D721Med (cell line): ENCODE measurements at places on chromosomes 6 and 20.

DNA sequence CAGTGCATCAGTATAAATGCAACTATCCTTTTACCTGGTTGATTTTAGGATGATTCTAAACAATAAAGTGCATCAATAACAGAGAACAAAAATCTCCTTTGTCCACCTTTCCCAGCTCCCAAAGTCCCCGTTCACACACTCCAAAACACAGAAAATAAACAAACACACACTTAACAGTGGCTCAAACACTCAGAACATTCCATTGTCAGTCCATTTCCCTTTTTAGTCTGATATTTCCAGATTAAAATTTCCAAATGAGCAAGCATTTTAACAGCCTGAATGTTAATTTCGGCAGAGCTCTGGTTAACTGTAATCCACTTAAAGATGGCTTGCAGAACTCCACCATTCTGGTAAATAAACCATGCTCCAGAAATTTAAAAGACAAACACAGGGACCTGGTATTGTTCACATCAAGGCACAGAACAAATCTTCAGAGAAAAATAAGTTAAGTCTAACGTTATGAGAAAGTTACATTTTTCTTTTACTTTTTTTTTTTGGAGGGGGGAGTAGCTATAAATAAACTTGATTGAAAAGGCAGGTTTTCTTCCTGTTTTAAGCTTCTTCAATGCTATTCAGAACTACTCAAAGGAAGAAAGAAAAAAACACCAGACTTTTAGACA, 100.8 kb downstream of the DST start:
- DNase-seq = no peak

DNA sequence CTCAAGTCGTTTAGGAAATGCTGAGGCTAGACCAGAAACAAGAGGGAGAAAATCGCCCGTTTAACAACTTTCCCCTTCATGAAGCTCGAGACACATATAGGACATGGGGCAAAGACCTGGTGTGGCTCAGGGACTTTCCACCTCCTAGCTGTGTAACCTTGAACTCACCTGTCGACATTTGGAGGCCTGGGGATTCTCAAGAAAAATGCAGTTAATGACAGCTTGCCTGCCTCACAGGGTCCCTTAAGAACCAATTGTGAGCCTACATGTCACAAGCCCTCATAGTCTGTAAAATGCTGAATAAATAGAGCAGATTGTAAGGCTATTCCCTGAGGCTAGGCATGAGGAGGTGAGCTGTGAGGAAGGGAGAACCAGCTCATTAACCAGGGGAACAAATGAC, 35.1 kb downstream of the MGME1 start:
- no peak for DNase-seq

DNA sequence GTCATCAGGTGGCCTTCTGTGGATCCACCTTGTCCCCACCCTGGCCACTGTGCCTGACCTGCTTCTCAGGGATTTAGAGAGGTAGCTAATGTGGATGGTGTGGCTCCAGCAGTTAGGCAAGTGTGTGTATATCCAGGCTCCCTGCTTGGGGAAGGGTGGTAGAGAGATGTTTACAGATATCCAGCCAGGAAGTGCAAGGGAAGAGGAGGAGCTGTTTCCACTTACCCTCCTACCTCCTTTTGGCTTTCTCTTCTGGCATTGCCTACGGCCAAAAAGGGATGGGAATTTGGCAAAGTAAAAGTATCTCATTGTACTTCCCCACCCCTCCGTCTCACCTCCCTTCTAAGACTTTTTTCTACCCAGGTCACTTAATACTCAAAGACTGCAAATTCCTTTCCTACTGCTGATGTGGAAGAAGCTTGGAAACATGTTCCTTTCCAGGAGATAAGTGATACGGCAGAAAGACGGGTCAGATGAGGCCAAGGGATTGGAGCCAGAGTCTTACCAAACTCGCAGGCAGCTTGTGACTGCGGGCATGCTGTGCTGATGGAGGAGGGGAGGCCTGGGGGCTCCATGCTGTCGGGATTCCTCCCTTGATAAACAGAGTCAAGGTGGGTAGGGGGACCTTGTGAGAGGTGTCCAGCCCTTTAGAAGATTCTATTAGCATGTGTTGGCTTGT, 253.4 kb downstream of the PRL start:
- no peak for DNase-seq

DNA sequence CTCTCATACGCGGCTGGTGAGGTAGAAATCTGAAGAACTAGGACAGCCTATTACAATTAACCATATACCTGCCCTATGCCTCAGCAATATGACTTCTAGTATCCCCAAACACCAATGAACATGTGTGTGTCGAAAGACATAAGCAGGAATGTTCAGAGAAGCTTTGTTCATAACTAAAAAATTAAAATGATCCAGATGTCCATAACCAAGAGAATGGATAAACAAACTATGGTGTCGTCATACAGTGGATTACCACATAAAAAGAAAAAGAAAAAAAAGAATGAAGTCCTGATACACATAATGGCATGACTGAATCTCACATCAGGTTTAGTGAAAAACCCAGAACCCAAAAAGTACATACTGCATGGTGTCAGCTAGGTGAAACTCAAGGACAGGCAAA, 73.9 kb downstream of the MDN1 start:
- no peak for DNase-seq

DNA sequence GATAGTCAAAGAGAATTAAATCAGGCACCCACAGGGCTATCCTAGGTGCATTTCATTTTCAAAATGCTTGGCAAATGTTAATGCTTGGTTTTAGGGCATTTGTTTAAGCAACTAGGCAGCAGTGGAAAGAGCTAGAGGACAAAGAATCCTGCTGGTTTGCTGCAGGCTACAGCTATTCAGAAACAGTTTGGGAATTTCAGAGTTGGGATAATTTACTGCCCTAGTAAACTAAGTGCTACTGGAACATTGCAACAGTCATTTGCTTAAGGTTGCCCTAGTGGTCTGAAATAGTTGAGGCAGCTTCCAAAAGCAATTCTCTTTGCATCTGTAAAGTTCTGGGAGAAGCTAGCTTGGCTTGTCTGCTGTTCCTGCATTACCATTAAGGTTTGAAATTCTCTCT, 312.7 kb downstream of the LAMA2 start:
- no peak for DNase-seq

- no peak for DNase-seq
These were observed 640.0 kb upstream of the GJE1 start for GRCh38 chr6:141492521-141493284.

GRCh38 chr6:117771403-117771802, 96.1 kb downstream of the NUS1 start:
- DNase-seq = no peak

GRCh38 chr20:48926821-48927220, 5.3 kb downstream of the ARFGEF2 start:
- no peak for DNase-seq

GRCh38 chr6:138307816-138308730, 69.6 kb upstream of the SMIM28 start:
- DNase-seq = no peak

GRCh38 chr6:158938811-158939254, 61.2 kb downstream of the RSPH3 start:
- DNase-seq = no peak

DNA sequence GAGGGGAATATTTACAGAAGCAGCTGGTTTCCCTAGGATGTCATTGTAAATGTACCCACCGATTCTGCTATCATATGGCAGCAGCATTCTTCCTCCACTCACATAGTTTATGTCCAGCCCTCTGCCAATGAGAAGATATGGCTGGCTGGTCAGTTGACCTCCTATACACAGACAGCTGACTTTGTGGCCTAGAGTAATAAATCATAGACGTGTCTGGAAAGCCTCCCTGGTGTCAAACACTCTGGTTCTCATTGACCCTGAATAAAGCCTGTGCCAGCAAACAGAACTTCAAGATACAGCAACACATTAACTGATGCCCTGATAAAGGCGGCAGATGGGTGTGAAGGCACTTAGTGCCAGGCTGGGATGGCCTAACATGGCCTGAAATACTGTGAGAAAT, 52.6 kb downstream of the GPR63 start:
- no peak for DNase-seq

DNA sequence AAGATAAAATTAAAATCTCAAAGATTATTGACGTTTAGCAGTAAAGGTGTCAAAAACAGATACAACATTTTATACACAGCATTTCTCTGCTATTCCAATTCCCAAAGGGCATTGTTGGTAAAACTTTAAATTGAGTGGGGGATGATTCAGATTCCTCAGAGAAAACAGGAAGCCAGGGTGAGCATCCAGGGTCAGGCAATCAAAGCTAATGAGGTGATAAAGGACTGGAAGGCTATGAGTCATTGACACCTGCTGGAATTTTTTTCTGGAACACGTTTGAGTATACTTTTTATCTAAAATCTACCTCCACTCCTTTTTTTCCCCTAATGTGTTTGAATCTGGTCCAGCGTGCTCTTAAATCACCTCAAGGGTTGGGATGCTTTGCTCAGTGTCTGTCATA, 52.2 kb downstream of the FKBP1C start:
- DNase-seq = no peak

- DNase-seq = no peak
These were observed 50.8 kb upstream of the BACH2 start for GRCh38 chr6:90347411-90347851.

- no peak for DNase-seq
These were observed 151.6 kb downstream of the EPM2A start for GRCh38 chr6:145583753-145584152.

DNA sequence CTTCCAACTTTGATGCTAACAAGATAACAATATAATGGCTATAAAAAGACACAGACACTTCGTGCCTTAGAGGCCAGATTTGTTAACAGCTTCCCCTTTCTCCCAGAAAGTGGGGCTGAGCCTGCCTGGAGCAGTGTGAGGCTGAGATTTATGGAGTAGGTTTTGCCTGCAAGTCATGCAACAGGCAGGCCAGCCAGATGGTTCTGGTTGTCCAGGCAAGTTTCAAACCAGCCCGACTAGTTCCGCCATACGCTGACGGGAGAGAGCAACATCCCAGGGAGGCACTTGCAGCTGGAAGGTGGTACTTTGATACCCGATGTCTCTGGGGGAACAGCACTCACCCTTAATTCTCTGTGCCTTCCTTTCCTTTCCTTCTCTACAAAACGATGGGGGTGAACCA, 81.3 kb upstream of the NAA20 start:
- no peak for DNase-seq

DNA sequence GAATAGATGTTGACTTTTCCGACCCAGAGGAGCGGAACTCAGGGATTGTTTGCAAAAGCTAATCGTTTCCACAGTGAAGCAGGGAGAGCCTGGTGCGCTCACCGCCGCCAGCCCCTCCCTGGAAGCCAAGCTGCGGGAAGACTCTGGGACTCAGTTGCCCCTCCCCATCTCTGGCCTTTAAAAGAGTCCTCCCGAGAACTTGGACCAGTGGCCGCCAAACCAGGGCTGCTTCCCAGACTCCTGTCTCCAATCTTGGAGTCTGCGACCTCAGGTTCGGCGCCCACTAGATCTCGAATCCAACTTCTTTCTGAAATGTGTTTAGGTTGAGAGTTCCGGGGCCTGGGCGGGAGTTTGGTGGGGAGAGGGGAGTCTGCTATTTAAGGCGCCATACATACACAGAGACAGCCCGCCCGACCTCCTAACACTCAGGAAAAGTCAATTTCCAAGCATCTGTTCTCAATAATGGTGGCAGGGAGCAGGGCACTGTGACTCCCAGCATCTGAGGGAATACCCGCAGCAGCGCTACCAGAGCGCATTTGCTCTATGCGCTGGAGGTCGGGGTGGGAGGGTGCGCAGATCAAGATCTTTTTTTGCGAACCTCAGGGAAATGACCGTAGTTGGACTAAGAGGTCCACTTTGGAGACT, 800 bp upstream of the GRIK2 start:
- DNase-seq = no peak

- no peak for DNase-seq
These were observed 101.2 kb upstream of the ARMC2 start for GRCh38 chr6:108746836-108747575.

DNA sequence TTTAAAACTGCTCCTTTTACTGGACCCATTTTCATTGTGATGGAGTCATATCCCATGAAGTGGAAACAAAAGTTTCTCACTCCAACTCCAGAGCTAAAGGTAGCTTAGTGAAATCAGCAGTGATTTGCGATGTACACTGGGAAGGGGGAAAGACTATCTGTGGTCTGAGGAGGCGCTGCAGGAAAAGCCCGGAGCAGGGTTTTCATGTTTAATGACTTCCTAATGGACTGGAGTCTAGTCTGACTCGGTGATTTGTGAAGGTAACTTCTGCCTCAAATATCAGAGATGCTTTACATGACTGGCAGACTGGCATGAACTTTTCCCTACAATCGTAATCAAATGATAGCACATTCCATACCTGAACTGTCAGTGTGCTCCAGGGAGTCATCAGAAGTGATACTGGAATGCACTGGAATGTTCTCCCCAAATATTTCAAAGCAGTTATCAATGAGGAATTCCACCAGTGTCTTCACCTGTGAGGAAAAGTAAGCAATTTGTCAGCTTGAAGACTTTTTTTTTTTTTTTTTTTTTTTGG, 7.0 kb downstream of the TAGAP start:
- no peak for DNase-seq

- DNase-seq = no peak
These were observed 141.3 kb downstream of the PXDC1 start for GRCh38 chr6:3610206-3610605.

GRCh38 chr6:129567374-129567773, 142.6 kb downstream of the ARHGAP18 start:
- DNase-seq = no peak

GRCh38 chr6:143400258-143401067, 50.0 kb downstream of the ADAT2 start:
- no peak for DNase-seq

GRCh38 chr6:41594326-41594725, 43.9 kb upstream of the MDFI start:
- no peak for DNase-seq

- no peak for DNase-seq
These were observed 374.1 kb upstream of the SULF2 start for GRCh38 chr20:48159145-48160008.

GRCh38 chr6:52603000-52603795, 26.3 kb upstream of the TRAM2 start:
- DNase-seq = no peak

DNA sequence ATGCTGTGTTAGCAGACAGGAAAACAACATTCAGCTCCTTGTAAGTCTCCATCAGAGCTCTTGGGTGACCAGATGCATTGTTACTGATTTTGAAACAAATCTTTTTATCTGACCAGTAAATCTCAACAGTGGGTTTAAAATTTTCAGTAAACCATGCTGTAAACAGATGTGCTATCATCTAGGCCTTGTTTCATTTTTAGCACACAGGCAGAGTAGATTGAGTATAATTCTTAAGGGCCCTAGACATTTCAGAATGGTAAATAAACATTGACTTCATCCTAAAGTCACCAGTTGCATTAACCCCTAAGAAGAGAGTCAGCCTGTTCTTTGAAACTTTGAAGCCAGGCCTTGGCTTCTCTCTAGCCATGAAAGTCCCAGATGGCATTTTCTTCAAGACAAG, 237.2 kb upstream of the BMP2 start:
- DNase-seq = no peak

GRCh38 chr6:26401987-26402658, at the start of gene BTN3A1:
BTN3A1 (plus strand) TSS chr6:26402275; CDS start chr6:26405564, 3,289 bp downstream.
- no peak for DNase-seq

- DNase-seq = no peak
These were observed 103.2 kb upstream of the PRDM1 start for GRCh38 chr6:105982761-105983540.

GRCh38 chr6:157094038-157094437, 229.3 kb downstream of the TMEM242 start:
- no peak for DNase-seq
